AG08395 (cell line): ENCODE measurements at places on chromosomes 1 and 21.
A peak's percentile ranks its signal among the peaks of the same experiment; 100 is the strongest.

DNA sequence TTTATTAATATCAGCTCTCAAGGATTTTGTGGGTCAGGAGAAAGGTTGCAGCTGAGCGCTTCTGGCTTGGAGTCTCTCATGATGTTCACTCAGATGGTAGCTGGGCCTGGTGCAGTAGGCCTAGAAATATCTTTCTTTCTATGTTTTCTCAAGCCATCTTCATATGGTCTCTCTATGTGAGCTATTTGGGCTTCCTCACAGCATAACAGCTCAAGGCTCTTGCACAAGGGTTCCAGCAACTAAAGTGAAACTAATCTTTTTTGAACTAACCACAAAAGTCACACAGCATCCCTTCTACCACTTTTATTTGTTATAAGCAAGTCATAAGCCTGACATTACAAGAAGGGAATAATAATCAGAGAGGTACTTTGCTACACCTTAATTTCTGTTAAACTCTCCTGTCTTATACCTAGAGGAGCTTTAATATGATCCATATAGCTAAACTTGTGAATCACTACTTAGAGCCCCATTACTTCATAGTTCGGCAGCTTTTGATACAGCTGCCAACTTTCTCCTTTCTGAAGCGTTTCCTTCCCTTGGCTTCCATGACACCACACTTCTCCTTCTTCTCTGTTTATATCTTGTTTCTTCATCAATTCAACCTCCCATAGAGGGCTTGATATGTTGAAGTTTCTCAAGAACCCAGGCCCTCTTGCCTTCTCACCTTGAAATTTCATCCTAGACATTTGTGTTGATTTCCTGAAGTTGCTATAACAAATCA lies 720.2 kb downstream of the LTN1 start:
- DNase-seq: no peak

DNA sequence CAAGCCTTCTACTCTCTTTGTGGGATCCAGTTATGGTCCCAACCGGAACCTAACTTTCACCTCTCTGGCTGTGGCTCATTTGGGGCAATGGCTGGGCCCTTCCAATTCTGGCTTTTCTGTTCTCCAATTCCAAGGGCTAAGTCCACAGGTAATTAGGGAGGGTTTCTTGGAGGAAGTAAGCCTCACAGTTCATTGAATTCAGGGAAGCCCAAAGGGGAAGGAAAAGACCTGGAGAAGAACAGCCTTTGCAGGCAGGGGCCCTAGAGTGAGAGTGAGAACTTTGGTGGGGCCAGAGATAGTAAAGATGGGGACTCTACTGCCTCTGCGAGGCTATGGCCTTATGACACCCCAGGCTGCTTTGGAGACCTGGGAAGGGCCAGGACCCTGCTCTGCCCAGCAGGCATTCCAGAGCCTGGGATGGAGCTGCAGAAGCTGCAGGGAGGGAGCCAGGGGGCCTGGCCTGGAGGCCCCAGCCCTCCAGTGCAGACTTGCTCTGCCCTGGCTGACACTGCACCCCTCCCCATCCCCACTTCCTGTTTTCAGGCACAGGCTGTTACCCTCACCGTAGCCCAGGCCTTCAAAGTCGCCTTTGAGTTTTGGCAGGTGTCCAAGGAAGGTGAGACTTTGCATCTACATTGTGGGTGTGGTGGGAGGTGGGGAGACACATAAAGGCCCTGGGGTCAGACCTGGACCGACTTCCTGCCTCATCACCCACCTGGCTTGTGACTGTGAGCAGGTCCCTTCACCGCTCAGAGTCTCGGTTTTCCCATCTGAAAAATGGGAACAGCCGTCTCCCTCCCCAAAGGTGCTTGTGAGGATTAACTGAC lies 18.9 kb downstream of the LDLRAP1 start:
- DNase-seq: no peak

- no peak for DNase-seq
Observed at GRCh38 chr1:228273720-228274451, 66.0 kb downstream of the OBSCN start.

DNA sequence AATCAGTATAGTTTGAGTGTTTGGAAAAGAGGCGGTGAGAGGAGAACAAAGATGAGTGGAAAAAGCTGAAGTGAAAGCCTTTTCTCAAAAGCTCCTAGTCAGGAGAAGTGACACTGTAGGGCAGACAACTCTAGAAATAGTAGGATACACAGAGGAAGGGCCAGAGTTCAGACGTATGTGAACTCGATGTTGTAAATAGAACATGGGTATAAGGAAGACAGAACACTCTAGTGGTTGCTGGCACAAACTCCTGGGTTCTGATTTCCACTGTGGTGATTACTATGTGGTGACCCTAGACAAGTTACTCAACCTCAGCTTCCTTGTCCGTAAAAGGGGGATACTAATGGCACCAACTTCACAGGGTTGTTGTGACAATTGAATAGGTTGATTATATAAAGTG lies 30.2 kb upstream of the MGST3 start:
- DNase-seq: no peak

GRCh38 chr1:212667223-212668139 lies 32.2 kb downstream of the BATF3 start:
- peak; percentile 94 for DNase-seq

DNA sequence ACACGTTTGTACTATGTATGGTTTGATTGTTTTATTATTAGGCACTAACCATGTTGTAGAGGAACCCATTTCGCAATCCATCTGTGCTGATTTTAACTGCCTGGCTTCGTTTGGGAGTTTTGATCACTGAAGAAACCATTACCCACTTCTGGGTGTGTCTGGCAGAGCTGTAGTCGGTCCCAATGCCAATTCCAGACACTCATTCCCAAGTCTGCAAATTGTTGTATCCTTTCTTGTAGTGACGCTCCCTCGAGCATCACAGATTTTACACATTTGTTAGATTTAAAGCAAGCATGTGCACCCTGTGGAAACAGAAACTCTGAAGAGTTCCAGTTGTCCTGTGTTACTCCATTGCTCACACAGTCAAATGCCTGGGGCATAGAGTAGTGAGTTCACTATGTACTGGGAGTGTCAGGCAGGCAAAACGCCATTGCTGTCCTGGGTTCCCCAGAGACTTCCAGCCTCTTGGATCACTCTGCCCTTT lies 31.0 kb upstream of the EFCAB14 start:
- DNase-seq: no peak

GRCh38 chr1:73104749-73105148 lies 822.4 kb upstream of the NEGR1 start:
- DNase-seq: no peak

DNA sequence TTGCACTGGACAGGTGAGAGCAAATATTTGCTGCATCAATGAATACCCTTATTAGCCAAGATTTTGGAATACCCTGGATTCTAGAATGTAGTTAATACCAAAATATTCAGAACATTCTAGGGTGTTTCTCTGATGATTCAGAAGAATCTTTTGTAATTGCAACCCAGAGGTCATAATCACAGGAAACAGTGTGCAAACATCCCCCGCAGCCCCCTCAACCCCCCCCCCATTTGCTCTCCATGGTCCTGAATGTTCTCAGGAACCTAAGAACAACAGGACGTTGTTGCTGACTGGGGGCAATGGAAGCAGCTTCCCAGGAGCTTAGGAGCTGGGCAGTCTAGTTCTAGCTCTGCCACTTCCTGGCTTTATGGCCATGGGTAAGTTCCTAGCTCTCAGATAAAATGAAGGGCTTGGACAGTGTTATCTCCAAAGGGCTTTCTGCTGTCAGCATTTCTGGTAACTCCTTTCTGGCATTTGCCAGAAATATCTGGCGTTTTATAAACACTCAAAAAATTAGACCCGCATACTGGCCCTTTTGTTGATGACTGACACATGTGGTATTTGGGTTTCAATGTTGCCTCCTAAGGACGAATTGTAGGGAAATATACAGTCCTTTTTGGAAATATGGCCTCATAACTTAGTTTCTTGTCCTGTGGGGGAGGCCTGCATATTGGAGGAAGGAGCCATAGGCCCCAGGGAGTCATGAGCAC lies 178.6 kb downstream of the RRAGC start:
- no peak for DNase-seq

DNA sequence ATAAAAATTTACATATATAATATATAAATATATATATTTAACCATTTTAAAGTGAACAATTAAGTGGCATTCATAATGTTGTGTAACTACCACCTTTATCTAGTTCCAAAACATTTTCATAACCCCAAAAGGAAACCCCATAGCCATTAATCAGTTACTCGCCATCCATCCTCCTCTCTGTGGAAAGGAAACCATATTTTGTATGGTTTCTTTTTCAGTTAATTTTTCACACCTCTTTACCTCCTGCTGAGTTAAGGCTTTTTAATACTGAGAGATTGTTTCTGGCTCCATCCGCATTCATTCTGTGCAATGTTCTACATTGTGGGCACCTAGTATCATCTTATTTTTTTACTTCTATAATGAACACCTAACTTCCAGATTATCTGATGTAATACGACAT lies 512.1 kb downstream of the LMO4 start:
- no peak for DNase-seq

DNA sequence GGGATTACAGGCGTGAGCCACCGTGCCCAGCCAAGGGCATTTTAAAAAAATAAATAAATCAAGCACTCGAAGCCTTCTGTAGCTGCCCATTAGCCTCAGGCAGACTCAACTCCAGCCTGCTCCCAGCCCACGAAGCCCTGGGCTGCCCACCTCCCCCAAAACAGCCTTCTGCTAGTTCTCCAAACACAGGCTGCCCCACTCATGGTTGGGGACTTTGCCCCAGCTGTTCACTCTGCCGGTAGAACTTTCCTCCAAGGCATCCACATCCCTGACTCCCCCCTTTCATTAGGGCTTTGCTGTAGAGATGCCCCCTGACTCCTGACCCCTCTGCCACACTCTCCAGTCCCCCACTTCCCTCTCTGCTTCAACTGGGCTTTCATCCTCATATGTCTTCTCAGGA lies 29.7 kb upstream of the LAPTM5 start:
- DNase-seq: no peak

DNA sequence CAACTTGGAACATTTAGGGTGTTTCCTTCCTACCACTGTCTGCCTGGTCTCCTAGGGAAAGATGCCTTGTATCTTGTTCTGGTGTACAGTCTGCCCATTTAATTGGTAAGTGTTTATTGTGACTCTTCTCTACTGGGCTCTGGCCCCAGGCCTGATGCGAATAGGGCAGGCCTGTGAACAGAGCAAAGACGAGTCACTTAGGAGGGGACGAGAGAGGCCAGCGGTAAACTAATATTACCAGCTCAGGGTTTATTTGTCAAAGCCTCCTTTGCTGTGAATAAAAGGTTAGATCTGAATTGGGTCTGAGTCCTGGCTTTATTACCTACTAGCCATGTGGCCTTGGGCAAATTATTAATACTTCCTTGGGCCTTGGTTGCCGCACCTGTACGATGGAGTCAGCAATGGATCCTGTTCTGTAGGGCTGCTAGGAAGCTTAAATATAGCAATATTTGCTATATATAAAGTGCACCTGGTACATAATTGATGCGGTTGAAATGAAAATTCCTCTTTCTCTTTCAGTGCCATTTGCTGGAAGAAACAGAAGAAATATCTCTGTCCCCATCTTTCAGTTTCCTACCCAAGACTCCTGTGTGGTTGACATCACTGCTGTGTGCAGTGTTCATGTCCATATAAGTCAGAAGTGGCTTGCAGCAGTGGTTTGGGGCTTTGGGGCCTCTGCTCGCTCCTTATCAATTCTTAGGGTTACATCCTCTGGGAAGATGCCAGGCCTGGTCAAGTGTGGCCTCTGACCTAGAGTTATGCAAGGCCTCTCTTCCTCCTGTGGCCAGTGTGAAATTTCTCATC lies 32.4 kb downstream of the MAPKAPK2 start:
- DNase-seq: no peak

- DNase-seq: peak; percentile 53
Observed at GRCh38 chr1:214569357-214570004, 18.1 kb upstream of the PTPN14 start.

GRCh38 chr1:67355745-67356424 lies 48.2 kb downstream of the IL12RB2 start:
- DNase-seq: peak; percentile 83

- no peak for DNase-seq
Observed at GRCh38 chr1:25698252-25698651, 81.7 kb downstream of the MAN1C1 start.

- no peak for DNase-seq
Observed at GRCh38 chr1:70061231-70061630, 144.1 kb downstream of the LRRC40 start.

DNA sequence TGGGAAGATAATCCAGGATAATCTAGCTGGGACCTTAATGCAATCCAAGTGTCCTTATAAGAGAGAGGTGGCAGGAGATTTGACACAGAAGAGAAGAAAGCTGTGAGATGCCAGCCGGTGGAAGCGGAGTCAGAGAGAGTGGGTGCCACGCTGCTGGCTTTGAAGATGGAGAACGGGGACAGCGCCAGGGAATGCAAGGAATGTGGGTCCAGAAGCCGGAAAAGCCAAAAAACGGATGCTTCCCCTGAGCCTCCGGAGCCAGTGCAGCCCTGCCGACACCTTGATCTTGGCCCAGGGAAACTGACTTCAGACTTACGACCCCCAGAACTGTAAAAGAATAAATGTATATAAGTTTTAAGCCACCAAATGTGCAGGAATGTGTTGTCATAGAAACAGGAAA lies 152.6 kb downstream of the ZNF281 start:
- DNase-seq: no peak

DNA sequence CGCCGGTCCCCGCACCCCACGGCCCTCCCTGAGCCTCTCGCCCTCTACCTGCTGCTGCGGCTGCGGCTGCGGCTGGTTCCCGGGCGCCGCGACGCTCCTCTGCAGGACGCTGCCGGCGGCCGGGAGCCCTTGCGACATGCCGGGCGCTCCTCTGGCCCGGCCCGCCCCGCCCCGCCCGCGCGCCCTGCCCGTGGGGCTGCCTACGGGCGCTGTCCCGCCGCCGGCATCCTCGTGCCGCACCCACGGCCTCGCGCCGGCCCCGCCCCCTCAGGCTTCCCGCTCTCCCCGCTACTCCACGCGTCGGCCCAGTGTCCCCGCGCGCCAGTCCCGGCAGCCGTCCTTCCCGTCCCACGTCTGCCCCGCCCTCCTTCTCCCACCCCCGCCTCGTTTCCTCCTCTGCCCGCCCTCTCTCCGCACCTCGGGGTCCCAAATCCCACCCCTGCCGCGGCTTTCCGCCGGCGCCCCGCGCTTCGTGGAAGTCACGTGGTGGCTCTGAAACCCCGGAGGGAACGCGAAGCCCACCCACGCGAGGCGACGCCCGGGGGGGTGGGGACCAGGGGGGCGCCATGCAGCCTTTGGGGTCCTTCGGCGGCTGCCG lies at the start of gene BATF3:
Gene BATF3, minus strand, starts transcription at position 216 of the 598 bp plus-strand sequence. Its CDS starts 78 bp downstream, at position 138.
- DNase-seq: peak; percentile 29

- peak; percentile 95 for DNase-seq
Observed at GRCh38 chr1:53470155-53470554, 11.0 kb downstream of the DMRTB1 start.

DNA sequence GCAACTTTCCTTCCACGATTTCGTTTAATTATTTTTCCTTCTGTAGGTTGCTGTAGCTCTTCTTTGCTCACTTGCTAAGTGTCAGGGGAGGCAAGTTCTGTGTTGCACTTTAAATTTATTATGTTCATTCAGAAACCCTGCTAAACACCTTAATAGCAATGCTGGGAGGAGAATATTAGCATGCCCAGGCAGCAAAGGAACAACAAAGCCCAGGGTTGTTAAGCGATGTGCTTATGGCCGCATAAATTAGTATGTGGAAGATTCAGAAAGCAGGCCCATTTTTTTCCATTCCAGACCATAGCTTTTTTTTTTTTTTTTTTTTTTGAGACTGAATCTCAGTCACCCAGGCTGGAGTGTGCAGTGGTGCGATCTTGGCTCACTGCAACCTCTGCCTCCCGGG lies 151.3 kb downstream of the BACH1 start:
- DNase-seq: no peak
